ENCODE measurements at places on chromosomes 7 and 10.

GRCh38 chr7:25781704-25782103 is 370.3 kb upstream of the NFE2L3 start:
- no peak for DNase-seq

DNA sequence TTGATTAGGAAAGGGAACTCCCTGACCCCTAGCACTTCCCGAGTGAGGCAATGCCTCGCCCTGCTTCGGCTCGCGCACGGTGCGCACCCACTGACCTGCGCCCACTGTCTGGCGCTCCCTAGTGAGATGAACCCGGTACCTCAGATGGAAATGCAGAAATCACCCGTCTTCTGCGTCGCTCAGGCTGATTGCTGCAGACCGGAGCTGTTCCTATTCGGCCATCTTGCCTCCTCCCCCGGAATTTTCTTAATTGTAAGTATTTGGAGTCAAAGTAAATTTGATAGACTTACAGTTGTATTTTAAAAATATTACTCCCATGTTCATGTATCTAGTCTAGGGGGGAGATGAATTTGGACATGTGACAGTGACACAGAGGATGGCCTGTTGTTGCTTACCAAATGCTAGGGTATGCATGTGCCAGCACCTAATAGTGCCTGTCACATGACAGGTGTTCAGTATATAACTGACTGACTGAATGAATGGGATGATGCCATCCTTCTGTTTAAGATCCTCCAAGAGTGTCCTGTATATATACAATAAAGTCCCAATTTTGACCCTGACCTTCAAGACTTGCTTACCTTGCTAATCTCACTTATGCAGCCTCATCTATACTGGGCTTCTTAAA is 42.0 kb upstream of the ICA1 start:
- DNase-seq = no peak

DNA sequence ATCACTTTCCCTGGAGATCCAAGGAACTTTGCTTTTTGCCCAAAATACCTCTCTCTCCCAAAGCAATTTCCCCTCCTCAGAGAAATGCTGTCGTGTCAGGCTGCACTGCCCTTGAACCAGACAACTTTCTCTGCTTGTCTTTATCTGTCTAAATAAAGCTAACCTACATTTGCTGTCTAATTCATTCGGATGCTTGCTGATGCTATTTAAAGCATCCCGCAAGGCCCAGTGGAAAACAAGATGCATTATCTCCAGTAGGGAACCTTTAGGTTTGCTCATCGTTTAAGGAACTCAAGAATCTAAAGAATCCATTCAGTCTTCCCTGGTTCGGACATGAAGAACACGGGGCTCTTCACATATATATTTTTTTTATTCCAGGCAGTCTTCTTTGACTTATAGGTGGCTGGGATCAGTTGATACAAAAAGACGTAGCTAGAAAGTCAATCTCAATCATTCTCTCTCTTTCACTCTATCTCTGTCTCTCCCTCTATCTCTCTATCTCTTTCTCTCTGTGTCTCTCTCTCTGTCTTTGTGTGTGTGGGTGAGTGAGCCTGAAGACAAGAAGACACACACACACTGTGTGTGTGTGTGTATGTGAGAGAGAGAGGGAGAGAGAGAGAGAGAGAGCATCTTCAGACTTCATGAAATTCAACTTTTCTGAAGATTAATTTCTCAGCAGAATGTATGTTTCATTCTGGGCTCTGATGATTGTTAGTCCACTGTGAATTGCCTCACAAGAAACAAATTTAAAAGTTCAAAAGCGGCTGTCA is 92.8 kb upstream of the MKLN1 start:
- DNase-seq = no peak

DNA sequence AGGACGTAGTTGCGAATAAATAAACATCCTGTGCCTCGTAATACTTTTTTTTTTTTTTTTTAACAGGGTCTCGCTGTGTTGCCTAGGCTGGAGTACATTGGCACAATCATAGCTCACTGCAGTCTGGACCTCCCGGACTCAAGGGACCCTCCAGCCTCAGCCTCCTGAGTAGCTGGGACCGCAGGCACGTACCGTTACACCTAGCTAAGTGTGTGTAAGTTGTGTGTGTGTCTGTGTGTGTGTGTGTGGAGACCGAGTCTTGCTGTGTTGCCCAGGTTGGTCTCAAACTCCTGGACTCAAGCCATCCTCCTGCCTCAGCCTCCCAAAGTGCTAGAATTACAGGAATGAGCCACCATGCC is 573 bp upstream of the PON2 start:
- DNase-seq = no peak

- DNase-seq = no peak
These were observed 94.5 kb downstream of the ZNF33B start for GRCh38 chr10:42543840-42544372.

Data from T follicular helper cell (primary cell).